Testis (tissue), 5 donors: ENCODE measurements at places on chromosomes 12 and 14. TPM values are rescaled to one million over a fixed set of nuclear protein-coding genes. Genes with fewer than 3 reads are reported as not detected.

The TAS2R43 gene
- total RNA-seq = 7.2 TPM

The IQSEC3 gene
- total RNA-seq = 12.2 TPM

DNA sequence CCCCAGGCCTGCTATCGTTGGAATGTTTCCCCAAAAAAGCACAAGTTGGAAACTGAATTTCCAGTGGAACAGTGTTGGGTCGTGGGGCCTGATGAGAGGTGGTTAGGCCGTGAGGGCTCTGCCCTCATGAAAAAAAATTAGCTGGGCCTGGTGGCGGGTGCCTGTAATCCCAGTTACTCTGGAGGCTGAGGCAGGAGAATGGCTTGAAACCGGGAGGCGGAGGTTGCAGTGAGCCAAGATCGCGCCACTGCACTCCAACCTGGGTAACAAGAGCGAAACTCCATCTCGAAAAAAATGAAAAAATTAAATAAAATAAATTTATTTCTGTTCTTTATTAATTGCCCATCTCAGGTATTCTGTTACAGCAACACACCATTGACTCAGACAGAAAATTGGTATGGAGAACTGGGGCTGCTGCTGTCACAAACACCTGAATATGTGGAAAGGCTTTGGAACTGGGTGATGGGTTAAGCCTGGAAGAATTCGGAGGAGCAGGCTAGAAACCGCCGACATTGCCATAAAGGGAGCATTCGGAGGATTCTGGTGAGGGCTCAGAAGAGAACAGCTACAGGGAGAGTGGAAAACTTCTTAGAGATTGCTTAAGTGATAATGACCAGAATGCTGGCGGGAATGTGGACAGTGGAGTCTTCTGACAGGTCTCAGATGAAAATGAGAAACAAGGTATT lies 17.1 kb upstream of the RCOR1 start:
- H3K4me3 ChIP-seq = no peak overlapping the region
- no peak overlapping the region for H3K27ac ChIP-seq
- no peak for DNase-seq
- no peaks in the 10 kb centered on the region for H3K36me3 ChIP-seq

GRCh38 chr12:113472191-113473121 lies 785 bp upstream of the LHX5 start:
- no peak overlapping the region for H3K4me3 ChIP-seq
- peaks cover 9% of the 10 kb centered on the region for H3K4me1 ChIP-seq
- no peaks in the 10 kb centered on the region for H3K36me3 ChIP-seq
- peaks cover 1% of the 10 kb centered on the region for H3K27me3 ChIP-seq

The TSPAN8 gene
- 4.7 TPM for total RNA-seq

DNA sequence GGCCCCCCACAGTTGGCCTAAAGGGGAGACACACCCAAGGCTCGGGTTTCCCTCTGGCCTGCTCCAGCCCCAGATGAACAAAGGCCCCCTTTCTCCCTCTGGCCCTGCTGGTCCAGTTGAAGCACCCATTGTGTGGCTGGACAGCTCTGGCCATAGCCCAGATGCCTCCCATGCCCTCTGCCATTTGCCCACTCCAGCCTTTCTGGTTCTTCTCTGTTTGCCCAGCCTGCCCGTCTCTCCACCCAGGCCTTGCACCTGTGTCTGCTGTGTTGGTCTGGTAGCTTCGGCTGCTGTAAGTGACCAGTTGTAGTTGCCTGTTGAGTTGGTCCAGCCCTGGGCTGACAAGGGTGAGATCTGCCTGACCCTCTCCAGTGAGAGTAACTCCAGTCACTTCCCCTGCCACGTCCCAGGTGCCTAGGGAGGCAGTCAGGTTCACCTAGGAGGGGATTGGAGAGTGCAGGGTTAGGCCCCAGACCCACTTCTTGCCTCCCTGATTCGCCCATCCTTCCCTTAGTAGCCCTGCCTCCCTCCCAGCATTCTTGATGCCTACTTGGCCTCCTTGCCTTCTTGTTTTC lies 3.0 kb downstream of the B4GALNT1 start:
- H3K4me1 ChIP-seq = peaks cover 16% of the 10 kb centered on the region
- H3K36me3 ChIP-seq = no peaks in the 10 kb centered on the region
- no peak overlapping the region for H3K27ac ChIP-seq
- H3K27me3 ChIP-seq = no peaks in the 10 kb centered on the region
- H3K4me3 ChIP-seq = no peak overlapping the region

- no peak for DNase-seq
- H3K36me3 ChIP-seq = no peaks in the 10 kb centered on the region
- no peak overlapping the region for H3K4me3 ChIP-seq
- H3K4me1 ChIP-seq = peaks cover 9% of the 10 kb centered on the region
- no peak overlapping the region for H3K27ac ChIP-seq
- no peaks in the 10 kb centered on the region for H3K27me3 ChIP-seq
Measured at GRCh38 chr14:104805941-104806624, 5.2 kb downstream of the ZBTB42 start.

- H3K4me1 ChIP-seq = peaks cover 3% of the 10 kb centered on the region
- H3K27ac ChIP-seq = no peak overlapping the region
- DNase-seq = no peak
- H3K36me3 ChIP-seq = no peaks in the 10 kb centered on the region
- H3K27me3 ChIP-seq = no peaks in the 10 kb centered on the region
Measured at GRCh38 chr12:80000831-80001230, 65.9 kb upstream of the PPP1R12A start.
